Urothelium cell line (cell line): ENCODE measurements at places on chromosomes 2 and 18.
A peak's percentile ranks its signal among the peaks of the same experiment; 100 is the strongest.

GRCh38 chr2:233165543-233165894, 86.0 kb upstream of the ATG16L1 start:
- no peak for DNase-seq

DNA sequence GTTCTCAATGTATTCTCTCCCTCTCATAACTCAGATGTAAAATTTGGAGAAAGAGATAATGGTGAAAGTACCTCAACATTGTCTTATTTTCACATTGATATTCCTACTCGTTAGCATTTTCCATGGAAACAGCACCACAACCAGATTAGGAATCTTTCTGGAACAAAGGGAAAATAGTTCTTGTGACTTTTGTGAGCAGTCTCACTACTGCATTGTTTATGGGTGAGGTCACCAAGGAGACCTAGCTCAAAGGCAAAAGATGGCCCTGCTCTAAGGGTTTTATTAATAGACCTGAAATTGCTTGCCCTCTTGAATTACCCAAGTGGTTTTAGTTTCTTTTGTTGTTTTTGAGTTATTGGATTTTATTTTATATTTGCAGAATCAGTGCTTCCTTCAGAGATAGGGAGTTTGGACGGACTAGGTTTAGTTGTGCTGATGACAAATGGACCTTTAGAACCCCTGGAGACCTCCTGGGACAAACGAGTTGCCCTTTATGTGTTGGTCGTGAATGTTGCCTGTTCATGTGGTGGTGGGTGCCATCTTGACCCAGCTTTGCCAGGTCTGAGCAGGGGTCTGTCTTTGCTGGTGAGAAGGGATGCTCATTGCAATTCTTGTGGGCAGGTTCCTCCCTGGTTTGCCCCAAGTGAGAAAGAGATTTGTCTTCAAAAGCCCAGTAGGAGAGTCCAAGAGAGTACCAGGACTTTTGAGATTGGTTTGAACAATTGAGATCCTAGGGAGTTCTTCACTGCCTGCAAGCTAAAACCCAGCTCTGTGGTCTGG, 58.1 kb downstream of the INPP4A start:
- DNase-seq, result peak; percentile 63

DNA sequence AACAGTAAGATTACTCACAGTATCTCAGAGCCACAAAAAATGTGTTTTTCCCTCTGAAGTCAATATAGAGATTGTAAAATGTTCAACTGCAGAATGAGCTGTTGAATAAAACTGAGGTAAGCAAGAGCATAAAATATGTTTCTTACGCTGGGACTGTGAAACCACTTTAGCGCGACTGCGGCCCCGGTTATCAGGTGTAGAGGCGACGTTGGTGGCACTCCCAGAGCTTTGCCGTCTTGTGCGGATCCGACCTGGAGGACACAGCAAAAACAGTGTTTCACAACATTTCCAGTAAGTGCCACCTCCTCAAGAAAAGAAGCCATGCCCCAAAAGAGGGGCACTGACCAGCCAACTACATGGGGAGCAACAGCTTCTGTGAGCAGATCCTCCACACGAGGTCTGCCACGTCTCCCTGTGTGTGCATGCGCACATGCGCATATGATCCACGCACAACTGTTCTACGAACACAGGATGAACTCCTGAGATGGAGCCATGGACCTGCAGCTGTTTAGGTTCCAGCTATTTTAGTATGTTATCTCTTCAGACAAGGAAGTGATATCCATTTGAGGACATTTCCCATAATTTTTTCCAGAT, 100.7 kb upstream of the RNU4ATAC start:
- DNase-seq, result no peak

- DNase-seq, result no peak
Measured at GRCh38 chr2:222606306-222606705, 49.6 kb downstream of the FARSB start.

GRCh38 chr18:63477200-63477599, 442 bp downstream of the SERPINB5 start:
- DNase-seq, result no peak

GRCh38 chr2:109563980-109564550, 49.7 kb downstream of the SEPTIN10 start:
- no peak for DNase-seq

DNA sequence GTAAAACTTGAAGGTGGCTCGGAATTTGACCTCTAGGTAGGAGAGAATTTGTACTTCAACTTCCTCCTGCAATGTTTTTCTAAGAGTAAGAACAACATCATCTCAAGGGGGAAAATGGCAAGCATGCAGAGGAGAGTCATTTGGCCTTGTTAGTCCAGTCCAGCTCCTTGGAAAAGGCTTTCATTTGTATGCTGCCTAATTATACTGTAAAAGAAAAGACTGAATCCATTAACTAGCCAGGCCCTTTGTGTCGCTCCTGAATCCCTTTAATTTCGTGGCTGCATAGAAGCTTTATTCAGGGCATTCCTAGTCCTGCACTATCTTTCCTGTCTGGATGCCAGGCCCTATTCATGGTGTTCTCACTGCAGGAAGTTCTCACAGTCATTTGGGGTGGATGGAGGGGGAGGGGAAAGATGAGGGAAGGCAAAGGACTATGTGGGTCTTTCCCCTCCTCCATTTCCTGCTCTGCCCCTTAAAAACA, 36.0 kb downstream of the PHLPP1 start:
- DNase-seq, result no peak

DNA sequence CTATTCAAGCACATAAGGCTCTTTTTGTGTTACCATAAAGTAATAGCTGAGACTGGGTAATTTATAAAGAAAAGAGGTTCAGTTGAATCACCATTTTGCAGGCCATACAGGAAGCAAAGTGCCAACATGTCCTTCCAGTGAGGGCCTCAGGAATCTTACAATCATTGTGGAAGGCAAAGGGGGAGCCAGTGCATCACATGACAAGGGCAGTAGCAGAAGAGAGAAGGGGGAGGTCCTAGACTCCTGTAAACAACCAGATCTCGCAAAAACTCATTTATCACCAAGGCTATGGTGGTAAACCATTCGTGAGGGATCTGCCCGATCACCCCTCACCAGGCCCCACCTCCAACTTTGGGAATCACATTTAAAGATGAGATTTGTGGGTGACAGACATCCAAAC, 16.7 kb downstream of the DSG4 start:
- DNase-seq, result no peak

GRCh38 chr2:147847746-147848391, 3.0 kb downstream of the ACVR2A start:
- no peak for DNase-seq

DNA sequence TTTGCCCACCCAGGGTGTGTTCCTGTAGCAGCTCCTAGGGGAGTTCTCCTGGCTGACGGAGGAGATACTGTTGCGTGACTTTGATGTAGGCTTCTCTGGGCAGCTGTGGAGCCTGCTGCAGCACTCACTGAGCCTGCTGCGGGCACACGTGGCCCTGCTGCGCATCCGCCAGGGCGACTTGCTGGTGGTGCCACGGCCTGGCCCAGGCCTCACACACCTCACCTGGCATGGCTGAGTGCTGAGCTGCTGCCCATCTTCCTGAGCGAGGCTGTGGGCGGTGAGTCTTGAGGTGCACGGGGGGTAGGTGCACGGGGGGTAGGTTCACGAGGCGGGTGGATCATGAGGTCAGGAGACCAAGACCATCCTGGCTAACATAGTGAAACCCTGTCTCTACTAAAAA, 191.7 kb downstream of the ANKRD36C start:
- no peak for DNase-seq

- DNase-seq, result no peak
Measured at GRCh38 chr18:75563150-75563549, 135.6 kb upstream of the SMIM21 start.

DNA sequence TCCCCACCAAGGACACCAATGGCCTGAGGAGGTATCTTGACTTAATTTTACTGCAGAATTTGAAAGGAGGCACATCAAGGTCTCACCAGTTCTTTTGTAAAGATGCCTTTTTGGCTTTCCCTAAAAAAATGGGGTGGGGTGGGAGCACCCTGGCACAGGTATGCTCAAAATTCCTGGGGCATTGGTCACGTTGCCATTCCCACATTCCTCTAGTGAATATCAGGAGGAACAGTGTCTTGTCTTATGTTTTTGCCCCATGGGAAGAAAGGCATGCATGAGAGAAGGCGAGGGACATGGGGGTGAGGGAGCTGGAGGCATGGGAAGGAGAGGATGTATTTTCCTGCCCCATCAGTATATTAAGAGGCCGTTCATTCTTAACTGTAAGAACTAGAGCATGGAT, 275.3 kb downstream of the CMPK2 start:
- DNase-seq, result peak; percentile 11

DNA sequence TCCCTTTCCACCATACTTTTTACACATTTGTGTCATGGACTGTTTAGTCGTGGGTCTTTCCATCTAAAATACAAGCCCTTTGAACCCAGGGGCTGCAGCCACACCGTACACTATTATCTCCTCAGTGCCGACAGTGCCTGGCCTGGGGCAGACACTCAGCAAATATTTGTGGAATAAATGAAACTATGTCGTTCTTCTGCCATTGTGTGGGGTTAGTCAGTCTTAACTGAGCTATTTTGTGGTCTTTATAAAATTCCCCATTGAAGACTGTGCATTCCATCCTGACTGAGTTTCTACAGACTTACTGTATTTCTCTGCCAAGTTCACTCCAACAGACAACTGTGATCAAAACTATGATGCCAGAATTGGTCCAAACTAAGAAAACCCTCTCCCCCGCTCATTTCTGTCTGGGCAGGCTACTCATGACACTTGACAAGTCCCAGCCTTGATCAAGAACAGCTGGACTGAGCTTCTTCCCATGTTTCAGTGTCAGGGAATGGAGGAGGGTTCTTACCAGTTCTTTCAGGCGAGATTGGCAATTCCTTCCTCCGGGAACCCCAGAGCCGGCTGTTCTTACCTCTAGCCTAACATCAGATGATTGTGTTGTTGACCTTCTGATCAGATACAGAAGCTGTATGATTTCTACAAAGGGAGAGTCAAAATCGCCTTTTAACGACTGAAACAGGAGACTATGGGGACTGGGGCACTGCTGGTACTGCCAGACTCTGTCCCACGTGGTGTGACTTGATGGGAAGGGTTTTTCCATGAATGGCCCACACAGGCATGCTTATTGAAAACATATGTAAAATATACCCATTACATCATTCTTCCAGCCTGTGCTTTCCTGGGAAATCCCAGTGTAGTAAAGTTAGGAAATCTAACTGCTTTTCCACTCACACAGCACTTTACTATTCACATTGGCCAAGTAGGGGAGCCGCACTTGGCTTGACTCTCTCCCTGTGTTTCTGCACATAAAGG, 77.4 kb upstream of the NPAS2 start:
- DNase-seq, result peak; percentile 65

GRCh38 chr2:187500585-187501359, 52.7 kb upstream of the CALCRL start:
- no peak for DNase-seq

- DNase-seq, result no peak
Measured at GRCh38 chr2:117855886-117856285, 41.4 kb downstream of the DDX18 start.

DNA sequence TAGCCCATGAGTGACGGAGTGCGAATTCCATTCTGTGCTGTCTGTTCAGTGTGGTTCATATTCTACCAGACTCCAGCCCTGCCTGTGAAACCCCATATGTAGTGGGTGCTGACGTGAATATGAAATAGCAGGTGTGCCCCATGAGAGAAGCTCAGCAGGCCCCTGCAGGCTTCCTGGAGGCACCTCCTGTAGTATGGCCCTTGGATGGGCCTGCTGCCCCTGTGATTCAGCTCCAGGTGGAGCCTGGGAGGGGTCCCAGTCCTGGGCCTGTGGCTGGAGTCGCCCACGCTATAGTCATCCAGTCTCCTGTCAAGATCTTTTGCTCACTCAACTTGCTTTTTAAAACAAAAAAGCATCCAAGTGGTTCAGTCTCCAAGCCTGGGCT, 125.5 kb downstream of the GLI2 start:
- DNase-seq, result no peak

DNA sequence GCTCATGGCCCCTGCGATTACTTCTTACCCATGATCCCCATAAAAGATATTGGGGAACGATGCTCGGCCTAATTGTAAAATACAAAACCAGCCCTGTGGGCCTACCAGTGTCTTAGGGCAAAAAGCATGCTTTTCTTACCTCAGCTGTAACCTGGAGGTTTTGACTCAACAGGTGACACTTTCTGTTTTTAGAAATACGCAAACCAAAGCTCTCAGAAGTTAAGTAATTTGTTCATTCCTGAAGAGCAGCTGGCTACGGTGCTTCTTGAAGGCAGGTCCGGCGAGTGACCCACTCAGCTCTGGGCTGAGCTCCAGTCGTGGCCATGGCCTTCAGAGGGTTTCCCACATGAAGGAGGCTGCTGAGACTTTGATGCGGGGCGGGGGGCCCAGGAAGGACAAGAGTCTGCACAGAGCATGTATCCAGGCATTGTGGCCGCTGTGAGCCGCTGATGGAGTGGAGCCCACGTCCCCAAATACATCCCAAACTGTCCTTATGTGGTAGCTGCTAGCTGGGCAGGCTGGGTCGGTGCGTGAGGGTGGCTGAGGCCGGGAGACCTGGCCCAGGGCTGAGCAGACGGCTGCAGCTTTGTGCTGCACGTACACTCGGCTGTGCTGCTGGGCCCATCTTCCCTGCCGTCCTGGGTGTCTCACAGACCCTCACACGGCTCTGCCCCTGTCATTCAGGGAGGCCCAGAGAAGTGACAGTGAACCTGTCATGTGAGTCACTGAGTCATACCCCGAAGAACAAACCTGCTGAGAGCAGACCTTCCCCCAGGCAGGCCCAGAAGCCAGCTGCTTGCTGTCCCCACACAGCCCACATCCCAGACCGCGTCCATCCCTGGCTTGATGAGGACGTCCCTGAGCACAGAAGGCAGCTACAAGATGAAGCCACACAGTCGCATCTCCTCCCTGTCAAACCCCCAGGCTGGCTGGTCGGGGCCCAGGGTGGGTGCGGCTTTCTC, 34.1 kb downstream of the ITGB1BP1 start:
- no peak for DNase-seq

GRCh38 chr2:200223205-200223784, 83.2 kb upstream of the SPATS2L start:
- DNase-seq, result no peak

DNA sequence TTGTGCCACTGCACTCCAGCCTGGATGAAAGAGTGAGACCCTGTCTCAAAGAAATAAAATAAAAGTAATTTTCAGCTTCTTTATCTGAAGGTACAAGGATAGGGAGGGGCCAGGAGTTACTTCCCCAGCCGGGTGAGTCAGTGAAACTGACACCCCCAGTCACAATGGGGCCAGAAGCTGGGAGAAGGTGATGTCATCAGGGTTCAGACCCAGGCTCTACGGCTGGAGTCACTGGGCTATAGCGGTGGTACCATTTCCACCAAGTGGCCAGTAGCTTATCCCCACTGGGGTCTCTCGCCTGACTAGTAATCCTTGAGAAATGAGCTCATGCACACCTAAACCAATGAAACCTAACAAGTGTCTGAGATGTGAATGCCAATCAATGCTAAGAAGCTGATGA, 107.9 kb downstream of the ALPK2 start:
- no peak for DNase-seq

DNA sequence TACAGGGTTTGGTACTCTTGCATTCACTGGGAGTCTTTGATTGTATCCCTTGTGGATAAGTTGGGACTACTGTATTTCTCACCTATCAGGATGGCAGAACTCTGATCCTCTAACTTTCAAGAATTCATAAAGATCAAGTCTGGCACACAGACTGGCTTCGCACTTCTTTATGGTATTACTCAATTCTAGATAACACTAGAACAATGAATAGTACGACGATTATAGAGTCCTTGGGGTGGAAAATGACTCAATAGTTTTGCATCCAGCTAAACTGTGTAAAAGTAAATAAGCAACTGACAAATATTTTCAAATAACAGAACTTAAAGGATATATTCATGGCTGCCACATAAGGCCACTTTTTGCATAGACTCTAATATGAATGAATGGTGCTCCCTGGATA, 103.4 kb upstream of the MEX3C start:
- DNase-seq, result no peak

- peak; percentile 65 for DNase-seq
Measured at GRCh38 chr2:55839182-55839819, 84.3 kb downstream of the EFEMP1 start.
